ENCODE measurements at places on chromosomes 1 and 21.

DNA sequence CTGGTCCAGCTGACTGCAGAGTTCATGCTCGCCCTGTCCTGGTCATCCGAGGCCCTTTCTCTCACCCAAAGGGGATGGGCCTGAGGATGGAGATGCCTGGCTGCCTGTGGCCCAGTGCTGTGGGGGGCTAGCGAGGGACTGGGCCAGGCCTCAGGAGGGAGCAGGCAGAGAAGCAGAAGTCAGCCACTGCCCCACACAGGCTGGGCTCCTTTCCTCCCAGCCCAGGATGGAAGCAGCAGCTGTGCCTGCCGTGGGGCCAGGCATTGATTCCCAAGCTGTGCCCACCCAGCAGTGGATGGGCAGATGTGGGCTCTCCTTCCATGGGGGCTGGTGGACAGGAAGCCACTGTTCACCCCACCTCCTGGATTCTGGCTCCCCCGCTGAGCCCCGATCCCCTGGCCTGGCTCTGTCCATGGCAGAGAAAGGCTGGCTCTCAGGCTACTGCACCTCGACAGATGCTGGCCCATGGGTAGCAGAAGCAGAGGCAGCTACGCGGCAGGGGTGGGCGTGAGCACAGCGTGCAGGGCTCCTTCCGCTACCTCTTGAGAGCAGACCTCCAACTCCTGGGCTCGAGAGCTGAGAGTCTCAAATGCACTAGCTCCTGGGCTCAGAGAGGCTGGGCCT, 24.6 kb downstream of the RUNX3 start:
- no peak for DNase-seq

GRCh38 chr1:63322114-63322943, at the start of gene FOXD3:
FOXD3 (plus strand) TSS chr1:63322567; CDS start chr1:63323059, 492 bp downstream.
- DNase-seq = peak; percentile 64

DNA sequence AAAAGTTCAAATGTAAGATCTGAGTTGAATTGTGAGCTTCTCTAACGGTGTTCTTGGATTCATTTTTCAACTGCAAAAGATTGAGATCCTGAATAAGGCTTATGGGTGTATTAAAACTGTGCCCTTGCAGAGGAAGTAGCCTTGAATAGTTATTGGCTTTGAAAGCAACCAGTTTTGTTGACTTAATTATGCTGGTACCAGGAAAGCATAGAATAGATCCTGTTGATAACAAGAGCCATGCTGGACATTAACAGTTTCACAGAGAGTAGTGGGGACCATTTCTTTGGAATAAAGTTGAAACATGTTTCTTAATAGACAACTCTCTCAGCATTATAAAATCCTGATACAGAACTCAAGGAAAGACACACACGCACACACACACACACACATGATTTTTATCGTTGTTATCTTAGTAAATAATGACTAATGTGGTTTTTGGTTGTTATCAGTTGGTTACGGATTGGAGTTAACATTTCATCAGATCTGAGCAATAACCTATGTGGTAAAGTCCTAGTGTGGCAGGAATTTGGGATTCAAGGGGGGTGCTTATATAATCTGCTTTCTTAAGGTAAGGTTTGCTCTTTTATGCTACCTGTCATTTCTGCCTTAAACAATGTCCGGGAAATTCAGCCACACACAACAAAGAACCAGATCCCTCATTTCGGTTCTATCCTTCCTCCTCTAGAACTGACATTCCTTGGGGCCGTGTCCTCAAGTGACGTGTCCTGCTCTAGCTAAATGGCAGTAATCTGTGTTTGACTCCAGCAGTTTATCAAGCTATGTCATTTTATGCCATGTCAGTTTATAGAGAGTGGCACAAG, 330.9 kb downstream of the CHRM3 start:
- DNase-seq = peak; percentile 58

GRCh38 chr1:203632941-203633340, 6.3 kb downstream of the ATP2B4 start:
- DNase-seq = no peak

DNA sequence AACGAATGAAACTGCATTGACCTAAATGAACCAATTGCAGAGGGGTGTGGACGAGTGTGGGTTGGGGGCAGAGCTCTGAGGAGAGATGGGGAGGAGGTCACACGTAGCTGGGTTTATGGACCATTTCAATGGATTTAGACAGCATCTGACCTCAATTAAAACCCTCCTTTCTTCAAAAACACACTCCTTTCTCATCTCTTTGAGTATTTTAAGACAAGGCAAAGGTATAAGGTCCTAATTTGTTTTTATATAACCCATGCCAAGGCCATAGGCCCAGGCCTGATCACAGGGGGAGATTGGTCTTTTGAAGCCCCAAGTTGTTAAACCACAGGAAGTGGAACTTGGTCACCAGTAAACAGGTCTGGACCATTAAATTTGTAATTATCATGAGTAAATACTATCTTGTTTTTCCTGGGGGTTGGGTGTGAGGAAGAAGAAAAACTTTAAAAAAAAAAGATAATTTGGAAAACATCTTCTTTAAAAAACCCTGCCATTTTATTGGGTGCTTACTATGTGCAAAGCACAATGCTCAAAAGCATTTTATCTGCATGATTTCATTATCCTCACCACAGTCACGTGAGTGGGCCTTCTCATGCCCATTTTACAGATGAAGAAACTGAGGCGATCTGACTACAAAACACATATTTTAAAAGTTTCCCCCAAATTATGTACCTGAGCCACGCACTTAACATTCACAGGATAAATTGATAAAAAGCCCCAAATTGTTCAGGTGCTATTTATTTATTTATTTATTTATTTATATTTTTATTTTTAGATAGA, 8.9 kb upstream of the INAVA start:
- no peak for DNase-seq

GRCh38 chr21:25557180-25557579, 50.1 kb downstream of the MRPL39 start:
- peak; percentile 65 for DNase-seq

DNA sequence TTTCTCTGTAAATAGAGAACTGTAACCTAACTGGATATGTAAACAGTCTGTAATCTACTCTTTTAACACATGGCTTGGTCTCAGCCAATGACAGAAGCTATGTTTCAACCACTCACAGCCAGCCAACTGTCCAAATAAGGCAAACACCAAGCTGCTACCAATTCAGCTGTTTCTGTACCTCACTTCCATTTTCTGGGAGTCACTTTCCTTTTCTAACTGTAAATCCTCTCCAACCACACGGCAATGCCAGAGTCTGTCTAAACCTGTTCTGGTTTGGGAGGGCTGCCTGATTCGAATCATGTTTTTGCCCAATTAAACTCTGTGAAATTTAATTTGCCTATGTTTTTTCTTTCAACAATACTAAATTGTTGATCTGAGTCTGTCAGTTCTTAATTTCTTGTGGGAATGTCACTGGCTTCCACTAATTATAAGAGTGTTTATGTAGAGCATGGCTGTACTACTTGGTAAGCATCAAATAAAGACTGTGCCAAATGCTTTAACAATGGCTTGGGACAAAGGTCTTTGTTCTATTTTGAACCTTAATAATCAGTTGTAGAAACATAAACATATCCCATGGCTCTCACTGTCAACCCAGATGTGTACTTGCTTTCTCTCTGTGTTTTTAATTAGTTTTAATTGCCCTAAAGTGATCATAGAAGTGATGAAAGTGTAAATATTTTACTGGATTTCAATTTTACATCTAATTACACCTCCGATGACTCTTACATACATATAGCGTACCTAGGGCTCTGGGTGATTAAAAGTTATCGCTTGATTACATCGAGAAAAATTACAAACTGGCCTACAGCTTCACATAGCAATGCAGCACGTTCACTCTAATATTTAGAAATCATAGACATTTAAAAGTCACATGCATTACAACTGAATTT, 1144.6 kb upstream of the TMPRSS15 start:
- no peak for DNase-seq

DNA sequence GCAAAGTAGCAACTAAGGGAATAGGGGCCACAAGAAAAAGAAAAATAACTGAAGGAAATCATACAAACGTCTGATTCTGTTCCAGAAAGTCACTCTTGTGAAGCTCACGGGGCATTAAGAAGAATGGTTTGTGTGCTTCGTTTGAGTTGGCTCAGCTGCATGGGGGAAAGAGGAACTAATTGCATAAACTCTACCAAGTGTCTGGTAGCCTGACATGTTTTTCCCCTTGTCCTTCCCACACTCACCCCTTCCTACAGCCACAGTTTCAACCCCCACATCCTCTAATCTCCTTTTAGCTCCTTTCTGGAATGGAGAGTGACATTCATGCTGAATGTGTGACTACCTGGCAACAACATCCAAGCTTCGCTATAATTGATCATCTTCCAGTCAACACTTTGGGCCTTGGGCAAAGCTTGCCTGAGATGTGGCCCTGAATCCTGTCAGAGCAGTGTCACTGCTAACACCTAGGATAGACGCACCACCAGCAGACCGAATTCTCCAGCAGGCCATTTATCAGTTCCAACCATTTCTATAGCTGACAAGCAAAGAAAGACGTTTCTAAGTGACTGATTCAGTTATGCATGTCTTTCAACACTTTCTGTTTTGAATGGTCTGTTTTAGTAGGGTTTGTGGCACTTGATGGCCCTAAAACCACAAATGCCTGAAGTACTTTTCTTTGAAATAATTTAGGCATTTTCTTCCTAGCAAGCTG, 439.6 kb downstream of the TTLL7 start:
- DNase-seq = no peak

- no peak for DNase-seq
Observed at GRCh38 chr1:69073176-69073575, 494.5 kb upstream of the LRRC7 start.

GRCh38 chr21:31927689-31928353, 55.0 kb downstream of the HUNK start:
- no peak for DNase-seq

Data from ELR (cell line).